ENCODE measurements at places on chromosomes 5 and 9. TPM values are rescaled to one million over a fixed set of nuclear protein-coding genes. Genes with fewer than 3 reads are reported as not detected.

GRCh38 chr5:83378624-83379289 is 92.8 kb upstream of the VCAN start:
- no peak for DNase-seq

DNA sequence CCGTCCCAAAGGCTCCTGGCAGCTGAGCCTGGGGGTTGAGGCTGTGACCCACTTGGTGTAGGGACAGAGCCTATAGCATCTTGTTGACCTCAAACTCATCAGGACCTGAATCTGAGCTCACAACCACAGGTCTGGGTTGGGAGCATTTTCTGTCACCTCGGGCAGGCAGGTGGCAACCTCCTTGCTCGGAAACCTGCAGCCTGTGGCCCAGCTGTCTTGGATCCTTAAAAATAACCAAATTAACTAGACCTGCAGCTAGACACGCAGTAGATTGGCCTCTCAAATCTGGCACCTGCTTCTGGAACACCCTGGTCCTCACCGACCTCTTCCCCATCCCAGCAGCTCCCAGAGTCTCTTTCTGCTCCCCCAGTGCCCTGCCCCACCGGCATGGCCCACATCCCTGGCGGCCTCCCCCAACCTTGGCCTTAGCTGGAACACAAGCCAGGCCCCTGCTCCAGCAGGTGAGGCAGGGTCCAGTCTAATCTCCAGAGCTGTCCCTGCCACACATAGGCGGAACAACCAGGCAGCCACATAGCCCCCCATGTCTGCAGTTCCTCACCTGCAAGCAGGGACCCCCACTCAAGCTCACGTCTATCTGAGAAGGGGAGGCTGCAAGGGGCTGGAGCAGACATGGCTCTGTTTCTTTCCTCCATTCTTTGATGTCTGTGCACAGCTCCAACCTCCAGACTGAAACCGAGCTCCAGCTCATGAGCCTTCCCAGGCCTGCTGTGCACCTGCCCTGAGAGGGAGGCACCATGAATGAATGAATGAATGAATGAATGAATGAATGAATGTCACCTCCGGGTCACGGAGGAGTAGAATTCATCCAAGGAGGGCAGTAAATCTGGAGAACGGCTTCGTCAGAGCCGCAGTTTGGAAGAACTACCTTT is 28.3 kb downstream of the PAEP start:
- no peak for DNase-seq

DNA sequence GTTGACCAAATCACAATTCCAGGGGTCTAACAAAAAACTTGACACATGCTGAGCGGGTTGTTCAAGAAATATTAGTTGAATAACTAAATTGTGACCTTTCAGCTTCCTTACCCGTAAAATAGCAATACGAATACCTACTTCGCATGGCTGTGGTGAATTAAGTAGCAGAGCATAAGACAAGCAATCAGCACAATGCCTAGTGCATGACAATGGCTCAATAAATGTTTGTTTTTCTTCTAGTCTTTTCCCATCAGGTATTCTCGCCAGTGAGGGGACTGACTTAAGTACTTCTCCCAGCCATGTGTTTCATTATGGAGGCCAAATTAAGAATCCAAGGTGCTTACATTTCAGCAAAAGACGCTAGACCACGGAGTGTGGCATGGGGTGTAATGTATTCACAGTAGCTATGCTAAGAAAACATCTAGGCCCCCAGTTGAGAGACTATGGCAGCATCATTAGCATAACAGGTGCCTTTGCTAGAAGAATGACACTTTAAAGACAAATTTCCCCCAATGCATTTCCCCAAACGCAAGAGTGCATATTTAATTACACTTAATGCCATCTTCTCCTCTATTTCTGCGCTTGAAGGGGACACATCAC is 145.9 kb downstream of the ASTN2 start:
- DNase-seq: no peak

DNA sequence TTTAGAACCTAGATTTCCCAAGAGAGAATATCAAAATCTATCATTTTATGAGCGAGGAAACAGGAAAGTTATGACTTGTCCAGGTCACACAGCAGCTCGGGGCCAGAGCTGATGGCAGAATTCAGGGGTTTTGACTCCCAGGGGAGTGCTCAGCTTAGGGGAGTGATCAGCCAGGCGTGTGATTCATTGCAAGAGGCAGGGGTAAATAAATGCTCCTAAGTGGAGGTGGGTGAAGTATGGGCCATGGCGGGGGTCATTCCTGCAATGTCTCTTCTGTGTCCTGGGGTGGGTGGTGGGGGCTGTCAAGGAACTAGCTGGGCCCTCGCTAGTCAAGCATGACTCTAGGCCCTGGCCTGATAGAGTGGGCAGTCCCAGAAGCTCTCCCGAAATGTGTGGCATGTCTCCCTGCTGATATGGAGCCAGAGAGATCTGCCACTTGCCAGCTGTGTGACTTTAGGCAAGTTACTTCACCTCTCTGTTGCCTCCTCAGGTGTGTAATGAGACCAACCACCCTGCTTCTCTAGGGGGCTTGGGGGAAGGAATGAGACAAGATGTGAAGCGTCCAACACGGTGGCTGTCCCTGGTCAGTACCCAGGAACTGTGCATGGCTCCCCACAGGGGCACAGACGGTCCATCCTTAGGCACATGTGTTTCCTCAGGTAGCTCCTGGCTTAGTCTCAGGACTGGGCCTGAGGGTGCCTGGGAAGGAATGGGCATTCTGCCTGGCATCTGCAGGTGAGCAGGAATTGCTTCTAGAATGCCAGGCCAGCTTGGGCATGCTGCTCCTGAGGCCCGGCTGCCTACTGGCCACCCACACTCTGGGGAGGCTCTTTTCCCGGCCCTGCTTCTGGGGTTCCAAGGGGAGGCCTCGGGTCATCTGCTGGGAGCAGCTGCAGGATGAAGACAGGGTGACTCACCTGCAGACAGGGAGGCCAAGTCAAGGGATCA is 36.5 kb upstream of the SH3PXD2B start:
- no peak for DNase-seq

GRCh38 chr5:59716029-59716428 is 177.5 kb downstream of the PDE4D start:
- no peak for DNase-seq

DNA sequence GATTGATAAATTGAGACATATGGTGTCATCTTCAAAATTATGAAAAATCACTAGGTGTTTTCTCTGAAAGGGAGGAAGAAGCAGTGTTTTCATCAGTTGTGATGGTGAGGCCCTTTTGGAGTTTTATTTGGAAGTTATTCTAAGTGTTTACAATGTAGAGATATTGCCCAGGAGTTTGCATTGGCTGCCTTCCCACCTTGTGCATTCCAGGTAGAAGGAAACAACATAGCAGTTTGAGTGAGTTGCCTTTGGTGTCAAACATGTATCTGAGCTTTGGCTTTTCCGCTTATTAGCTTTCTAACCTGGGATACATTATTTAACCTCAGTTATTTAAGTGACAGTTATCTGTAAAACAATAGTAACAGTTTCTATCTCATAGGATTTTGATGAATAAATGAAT is 122.5 kb downstream of the SCAMP1 start:
- DNase-seq: no peak

- no peak for DNase-seq
Measured at GRCh38 chr9:6811436-6811835, 53.7 kb downstream of the KDM4C start.

Gene SOHLH1
- not detected for total RNA-seq

Gene SLC27A6
- 29.1 TPM for total RNA-seq

GRCh38 chr5:93107141-93107540 is 473.9 kb downstream of the NR2F1-AS1 start:
- no peak for DNase-seq

Gene CDKN2A
- 0.37 TPM for total RNA-seq

- no peak for DNase-seq
Measured at GRCh38 chr5:153483482-153483881, 7.0 kb upstream of the GRIA1 start.

Gene CD72
- 0.68 TPM for total RNA-seq

Gene ECSCR
- 21.3 TPM for total RNA-seq

GRCh38 chr9:27749838-27750237 is 176.6 kb upstream of the C9orf72 start:
- no peak for DNase-seq

Gene TRIM7
- 13.1 TPM for total RNA-seq

Gene ANKRD18B
- 2.4 TPM for total RNA-seq

GRCh38 chr9:35482071-35482470 is 7.8 kb upstream of the RUSC2 start:
- no peak for DNase-seq

- no peak for DNase-seq
Measured at GRCh38 chr9:91023741-91024140, 222.1 kb downstream of the SYK start.

All from right cardiac atrium (tissue), 5 donors.